ENCODE measurements at places on chromosomes 7 and 10. TPM values are rescaled to one million over a fixed set of nuclear protein-coding genes. Genes with fewer than 3 reads are reported as not detected.

Gene EBLN1
- total RNA-seq: not detected

Gene PRSS58
- not detected for total RNA-seq

Gene ZC3HAV1L
- 15.3 TPM for total RNA-seq

Gene HERPUD2
- total RNA-seq: 26.9 TPM

Gene HUS1
- total RNA-seq: 41.6 TPM

Gene C10orf67
- not detected for total RNA-seq

Gene UFSP1
- 4.8 TPM for total RNA-seq

Gene MEST
- total RNA-seq: 1.0 TPM

Gene TRIM73
- 0.05 TPM for total RNA-seq

Gene CWF19L1
- total RNA-seq: 26.7 TPM

Gene NUDT13
- total RNA-seq: 1.1 TPM

Gene CXCL12
- total RNA-seq: 19.4 TPM

Gene HOXA1
- 2.3 TPM for total RNA-seq

Gene EEPD1
- total RNA-seq: 8.1 TPM

Gene TMEM229A
- total RNA-seq: not detected

Gene SFXN4
- total RNA-seq: 18.8 TPM

Gene RET
- 0.94 TPM for total RNA-seq

Gene TRRAP
- total RNA-seq: 21.7 TPM

Gene SLC26A3
- total RNA-seq: not detected
